ENCODE measurements at places on chromosomes 11 and 22.

DNA sequence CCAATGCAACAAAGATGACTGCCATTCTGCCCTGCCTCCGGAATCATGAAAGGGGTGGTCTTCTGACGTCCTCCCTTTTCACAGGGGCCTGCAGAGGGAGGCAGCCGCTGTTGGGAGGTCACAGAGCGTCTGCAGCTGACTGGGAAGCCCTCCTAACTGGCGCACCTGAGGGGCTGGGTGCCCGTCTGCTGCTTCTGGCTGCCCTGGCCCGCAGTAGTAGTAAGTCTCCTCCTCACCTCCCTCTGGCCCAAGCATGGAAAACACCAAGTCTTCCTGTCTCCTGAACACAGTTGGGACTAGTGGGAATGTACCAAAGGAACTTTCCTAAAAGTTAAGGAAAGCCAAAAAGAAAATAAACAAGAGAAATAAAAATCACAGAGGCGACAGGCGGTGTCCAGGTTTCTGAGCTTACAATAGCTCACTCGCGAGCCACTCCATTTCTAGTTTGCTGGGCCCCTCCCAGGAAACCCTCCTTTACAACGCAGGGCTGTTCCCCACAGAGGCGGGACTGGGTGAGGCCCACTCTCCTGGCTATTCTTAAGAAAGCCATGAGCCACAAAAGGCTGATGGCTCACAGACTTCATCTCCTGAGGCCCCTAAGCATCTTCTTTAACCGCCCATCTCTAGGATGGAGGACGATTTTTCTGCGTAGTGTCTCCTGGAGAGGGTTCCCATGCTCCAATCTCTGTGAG is 37.0 kb upstream of the CECR2 start:
- DNase-seq: no peak

- DNase-seq: no peak
Measured at GRCh38 chr11:131404010-131404409, 33.6 kb downstream of the NTM start.

- peak; percentile 59 for DNase-seq
Measured at GRCh38 chr11:121800731-121801393, 315.2 kb downstream of the BLID start.

- DNase-seq: no peak
Measured at GRCh38 chr22:19713650-19714311, 522 bp upstream of the SEPTIN5 start.

GRCh38 chr22:46076651-46077339 is 73.5 kb upstream of the PPARA start:
- DNase-seq: no peak

- no peak for DNase-seq
Measured at GRCh38 chr22:48886604-48887393, 940.9 kb downstream of the BRD1 start.

DNA sequence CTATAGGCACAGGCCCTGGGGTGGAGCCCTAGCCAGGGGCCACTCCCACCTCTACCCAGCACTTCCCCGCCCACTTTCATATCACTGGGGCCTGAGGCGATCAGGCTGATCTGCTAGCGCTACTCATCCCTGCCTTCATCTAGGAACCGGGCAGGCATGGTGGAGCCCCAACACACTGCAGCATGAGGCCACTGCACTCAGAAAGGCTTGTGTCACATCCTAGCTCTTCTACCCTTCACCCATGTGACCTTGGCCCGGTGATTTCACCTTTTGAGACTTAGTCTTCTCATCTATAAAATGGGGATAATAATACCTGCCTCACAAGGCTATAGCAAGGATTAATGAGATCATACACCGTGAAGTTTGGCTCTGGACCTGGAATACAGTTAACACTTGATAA is 18.1 kb upstream of the GDPD5 start:
- DNase-seq: no peak

DNA sequence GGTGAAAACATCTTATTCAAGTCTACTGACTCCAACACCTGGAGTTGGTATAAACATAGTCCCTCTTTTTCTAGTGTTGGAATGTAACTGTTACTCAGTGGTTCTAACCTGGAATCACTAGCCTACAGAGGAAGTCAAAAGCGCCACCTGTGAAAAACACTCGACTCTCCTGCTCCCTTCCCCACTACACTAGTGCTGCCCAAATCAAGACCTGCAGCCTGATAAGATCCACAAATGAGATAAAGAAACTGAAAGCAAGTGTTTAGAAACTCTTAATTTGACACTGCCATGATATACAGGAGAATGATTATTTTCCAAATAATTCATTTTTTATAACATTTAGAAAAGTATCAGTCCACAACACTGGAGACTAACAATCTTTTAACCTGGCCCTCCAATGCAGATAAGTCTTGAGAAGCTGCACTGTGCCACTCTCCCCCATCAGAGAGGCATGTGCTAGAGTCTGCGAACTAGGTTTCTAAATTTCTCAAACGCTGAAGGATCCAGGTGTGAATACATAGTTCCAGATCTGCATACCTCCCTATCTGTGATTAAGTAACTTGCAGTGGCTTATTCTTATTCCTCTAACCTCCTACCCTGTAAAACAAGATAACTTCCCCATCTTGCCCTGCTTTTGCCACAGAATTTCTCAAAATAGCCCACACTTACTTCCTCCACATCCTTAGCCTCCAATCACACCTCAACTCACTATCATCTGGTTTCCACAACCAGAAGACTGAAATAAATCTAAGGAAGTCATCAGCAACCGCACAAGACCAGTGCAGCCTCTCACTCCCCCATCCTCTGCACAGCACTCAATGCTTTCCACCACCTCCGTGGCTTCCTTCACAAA is 88.1 kb downstream of the RRAS2 start:
- peak; percentile 71 for DNase-seq

DNA sequence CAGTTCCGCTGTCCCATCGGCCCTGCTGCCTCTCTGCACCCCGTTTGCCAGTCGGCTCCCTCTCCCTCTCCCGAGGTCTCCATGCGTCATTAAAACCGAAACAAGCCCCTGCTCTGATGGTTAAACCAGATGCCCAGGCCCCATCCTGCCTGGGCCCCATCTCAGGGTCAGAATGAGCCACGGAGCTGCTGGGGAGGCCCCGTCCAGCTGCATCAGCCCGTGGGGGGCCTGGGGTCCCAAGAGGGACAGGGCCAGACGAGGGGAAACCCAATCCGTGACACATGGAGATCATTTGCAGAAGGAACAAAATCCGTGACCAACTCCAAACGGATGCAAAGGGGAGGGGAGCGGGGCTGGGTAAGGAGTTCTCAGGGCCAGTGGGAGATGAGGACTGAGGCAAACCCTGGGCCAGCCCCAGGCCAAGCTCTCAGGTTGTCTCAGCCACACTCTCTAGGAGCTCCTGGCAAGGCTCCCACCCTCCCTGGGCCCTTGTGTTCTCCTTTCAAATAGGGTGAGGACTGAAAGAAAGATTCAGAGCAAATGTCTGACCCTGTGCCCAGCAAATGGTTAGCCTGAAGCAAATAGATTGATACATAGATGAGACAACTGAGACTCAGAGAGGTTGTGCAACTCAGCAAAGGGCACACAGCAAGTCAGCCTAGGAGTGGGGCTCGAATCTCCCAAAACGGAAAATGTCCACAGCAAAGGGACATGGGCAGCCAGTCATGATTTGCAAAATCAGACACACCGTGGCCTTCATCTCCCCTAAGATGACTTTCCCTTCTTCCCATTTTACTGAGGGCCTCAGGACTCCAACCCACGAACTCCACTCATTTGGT is 162.1 kb downstream of the MN1 start:
- DNase-seq: no peak

DNA sequence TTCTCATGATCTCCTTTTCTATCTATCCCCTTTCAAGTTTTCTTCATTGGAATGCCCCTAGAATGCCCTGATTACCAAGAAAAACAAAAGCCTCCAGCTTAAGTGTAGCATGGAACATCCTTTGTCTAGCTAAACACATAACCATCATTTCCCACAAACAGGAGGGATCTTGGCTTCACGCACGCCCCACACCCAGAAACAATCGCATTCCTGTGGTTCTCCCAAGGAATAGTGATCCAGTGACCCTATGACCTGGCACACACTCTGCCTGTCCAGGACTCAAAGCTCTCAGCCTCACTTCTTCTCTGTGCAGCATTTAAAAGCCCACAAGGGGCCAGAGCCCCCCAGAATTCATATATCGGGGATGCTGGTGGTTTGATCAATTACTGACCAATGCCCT is 9.3 kb upstream of the POU2AF1 start:
- no peak for DNase-seq

DNA sequence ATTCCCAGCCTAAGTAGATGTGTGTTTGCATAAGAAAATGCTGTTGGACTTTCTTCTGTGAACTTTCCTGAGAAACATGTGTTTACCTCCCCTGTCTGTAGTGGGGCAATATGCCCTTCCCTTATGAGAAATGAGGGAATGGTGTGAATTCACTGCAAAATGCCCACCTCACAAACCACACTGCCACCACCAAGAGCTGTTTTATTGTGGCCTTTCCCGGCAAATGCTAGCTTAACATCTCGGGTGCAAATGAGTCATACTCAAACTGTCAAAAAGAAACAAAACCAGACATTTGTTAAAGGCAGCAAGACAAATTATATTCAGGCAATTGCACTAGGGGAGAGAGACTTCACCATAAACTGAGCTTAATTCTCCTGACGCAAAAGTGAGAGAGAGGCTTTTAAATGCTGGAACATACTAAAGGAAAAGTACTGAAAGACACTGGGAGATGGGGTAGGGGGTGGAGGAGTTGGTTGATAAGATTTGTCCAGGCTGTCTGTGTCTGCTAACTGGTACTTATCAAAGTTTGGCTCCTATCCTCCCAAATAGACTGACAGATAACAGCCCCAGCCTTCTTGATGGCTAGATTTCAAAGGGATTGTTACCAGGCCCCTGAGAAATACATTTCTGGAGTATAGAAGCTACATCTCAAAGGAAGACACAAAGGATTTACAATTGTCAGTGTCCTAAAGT is 70.9 kb upstream of the OR5AK2 start:
- peak; percentile 7 for DNase-seq

- DNase-seq: no peak
Measured at GRCh38 chr11:14372011-14372410, 13.0 kb upstream of the RRAS2 start.

GRCh38 chr11:4626207-4627099 is 10.8 kb upstream of the OR51D1 start:
- DNase-seq: peak; percentile 36

- DNase-seq: no peak
Measured at GRCh38 chr11:124638500-124638899, 15.8 kb downstream of the TBRG1 start.

GRCh38 chr22:45332001-45332400 is 22.3 kb downstream of the FAM118A start:
- DNase-seq: no peak

- no peak for DNase-seq
Measured at GRCh38 chr11:128484172-128484571, 103.2 kb downstream of the ETS1 start.

DNA sequence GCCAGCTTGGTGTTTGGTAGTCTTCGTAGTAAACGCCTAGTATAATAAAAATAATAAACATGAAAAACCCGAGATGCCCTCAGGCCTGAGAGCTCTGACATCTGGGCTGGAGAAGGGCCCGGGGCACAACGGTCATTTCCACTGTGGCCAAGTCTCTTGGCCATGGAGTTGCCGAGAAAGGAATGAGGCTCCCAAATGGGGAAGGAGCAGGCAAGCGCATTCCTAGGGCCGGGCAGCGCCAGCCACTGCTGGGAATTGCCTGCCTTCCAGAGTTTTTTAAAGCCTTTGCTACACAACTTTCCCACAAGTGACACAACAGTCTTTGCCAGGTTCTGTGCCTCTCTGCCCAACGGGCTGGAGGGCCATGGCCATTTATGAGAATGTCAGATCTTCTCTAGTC is 103.4 kb downstream of the NAV2 start:
- peak; percentile 45 for DNase-seq

GRCh38 chr11:69567951-69568808 is 72.8 kb upstream of the CCND1 start:
- no peak for DNase-seq

DNA sequence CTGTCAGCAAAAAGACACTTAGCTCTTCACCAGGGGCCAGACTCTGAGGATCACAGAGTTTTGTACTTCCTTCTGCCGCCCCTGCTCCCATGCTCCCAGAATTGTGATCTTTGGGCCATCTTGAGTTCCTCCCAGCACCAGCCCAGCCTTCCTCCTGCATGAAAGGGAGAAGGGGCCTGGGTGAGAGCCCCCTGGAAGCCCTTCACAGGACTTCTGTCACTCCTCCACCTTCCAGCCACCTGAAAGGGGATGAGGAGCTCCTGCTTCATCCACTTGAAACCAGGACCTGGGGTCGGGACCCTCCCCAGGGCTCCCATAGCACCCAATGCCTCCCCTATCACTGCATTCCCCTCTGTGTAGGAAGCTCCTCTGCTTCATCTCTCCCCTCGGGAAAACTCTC is 174.2 kb downstream of the BUD13 start:
- no peak for DNase-seq

DNA sequence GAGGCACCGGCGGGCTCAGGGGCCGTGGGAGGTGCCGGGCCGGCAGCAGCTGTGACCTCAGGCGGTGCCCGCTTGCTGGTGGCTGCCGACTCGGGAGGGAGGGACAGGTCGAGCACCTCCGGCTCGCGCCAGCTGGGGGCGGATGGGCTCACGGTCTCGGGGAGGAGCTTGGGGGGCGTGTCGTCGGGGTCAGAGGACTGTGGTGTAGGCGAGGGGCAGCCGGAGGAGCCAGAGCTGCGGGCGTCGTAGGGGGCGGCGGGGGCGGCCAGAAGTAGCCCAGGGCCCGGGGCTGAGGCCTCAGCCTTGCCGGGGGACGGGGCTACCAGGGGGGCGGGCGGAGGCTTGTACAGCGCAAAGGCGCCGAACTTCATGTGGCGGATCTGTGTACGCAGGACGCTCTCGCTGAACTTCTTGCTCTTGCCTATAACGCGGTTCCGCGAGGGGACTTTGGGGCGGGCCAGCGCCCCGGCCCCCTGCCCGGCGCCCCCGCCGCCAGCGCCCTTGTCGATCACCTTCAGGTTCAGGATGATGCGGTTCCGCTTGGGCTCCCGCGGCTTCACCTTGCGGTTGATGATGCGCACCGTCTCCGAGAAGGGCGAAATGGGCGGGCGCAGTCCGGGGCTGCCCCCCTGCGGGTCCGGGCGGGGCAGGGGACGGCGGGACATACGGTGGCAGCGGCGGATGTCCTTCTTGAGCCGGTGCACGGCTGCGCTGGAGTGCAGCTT is 5.5 kb downstream of the CBX6 start:
- no peak for DNase-seq

DNA sequence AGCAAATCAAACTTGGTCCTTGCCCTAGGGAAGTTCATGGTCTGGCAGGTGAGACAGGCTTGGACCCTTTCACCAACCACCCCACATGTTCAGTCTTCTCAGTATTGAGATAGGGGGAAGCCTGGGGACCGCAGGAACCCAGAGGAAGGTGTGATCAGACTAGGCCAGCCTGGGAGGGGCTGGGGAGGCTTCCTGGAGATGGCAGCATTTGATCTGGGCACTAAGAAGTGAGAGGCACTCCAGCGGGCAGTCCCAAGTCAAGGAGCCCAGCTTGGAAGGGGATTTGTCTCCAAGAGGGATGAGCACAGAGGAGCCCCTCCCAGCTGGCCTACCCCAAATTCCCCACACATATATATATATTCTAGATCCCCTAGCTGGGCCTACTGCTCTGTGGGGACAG is 5.4 kb downstream of the LRRC32 start:
- DNase-seq: no peak

GRCh38 chr22:44033694-44034093 is 9.6 kb downstream of the PARVB start:
- DNase-seq: no peak

- DNase-seq: no peak
Measured at GRCh38 chr11:82012276-82012675, 721.4 kb downstream of the FAM181B start.

- peak; percentile 33 for DNase-seq
Measured at GRCh38 chr11:63745304-63746170, 23.0 kb downstream of the ZFTA start.
